Stimulated activated CD8-positive, alpha-beta memory T cell treated with anti-CD3 and anti-CD28 coated beads, Interleukin-4, amount 100 ng/mL, for 1 hour (primary cell): ENCODE measurements at places on chromosomes 5 and 9.

- DNase-seq: no peak
Observed at GRCh38 chr5:81779916-81780266, 29.0 kb upstream of the SSBP2 start.

DNA sequence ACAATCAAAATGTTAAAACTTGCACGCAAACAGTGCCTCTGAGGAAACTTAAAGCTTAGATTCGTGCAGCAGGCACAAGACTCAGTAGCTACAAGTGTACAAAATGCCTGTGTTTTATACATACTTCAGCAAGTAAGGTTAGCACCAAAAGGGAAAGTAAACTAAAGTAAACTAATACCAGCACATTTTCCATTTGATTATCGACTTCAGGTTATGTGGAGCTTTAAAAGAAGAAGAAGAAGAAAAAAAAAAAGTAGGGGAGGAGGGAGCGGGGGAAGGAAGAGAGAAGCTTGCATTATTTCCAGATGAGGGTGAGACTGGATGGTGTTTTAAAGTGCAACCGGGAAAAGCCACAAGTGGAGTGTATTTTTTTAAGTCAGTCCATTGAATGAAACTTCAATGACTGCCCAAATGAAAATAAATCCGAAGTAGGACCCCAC, 596 bp upstream of the ADAMTS6 start:
- DNase-seq: no peak

GRCh38 chr5:152953788-152954483, 536.5 kb upstream of the GRIA1 start:
- DNase-seq: no peak

- DNase-seq: no peak
Observed at GRCh38 chr5:43338862-43339261, 25.6 kb upstream of the HMGCS1 start.

DNA sequence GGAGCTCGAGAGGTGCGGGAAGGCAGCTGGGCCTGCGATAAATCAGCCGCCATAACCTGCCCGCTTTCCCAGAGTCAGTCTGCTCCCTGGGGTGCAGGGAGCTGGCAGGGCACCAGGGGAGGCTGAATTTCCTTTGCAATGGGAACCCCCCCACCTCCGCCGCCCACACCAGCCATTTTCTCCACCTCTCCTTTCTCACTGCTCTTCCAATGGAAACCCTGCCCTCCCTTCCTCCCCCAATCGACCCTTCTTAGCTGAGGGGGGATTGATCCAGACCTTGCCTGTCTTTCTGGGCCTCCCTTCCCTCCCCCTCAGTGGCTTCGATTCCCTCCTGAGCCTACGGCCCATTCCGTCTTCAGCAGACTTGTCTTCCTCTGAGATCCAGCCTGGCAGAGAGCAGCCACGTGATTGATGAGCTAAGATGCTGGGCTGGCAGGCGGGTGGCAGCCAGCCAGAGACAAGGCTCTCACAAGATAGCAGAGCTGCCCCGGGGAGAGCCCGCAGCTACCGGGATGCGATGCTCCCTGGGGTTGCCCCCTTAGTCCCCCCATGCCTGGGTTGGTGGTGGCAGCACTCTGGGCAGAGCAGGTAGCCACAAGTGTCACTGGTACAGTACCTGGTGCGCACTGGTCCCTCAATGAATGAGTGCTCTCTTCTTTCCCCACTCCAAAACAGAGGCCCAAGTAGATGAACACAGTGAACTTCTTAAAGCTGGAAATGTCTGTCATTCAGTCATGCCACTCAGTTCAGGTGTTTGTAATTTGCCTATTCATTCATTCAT, 53.7 kb upstream of the FABP6 start:
- no peak for DNase-seq

- DNase-seq: no peak
Observed at GRCh38 chr5:109939116-109939682, 249.5 kb downstream of the MAN2A1 start.
